ENCODE measurements at places on chromosomes 16 and 17.
A peak's percentile ranks its signal among the peaks of the same experiment; 100 is the strongest.

GRCh38 chr17:55742272-55743102, 8.4 kb upstream of the PCTP start:
- DNase-seq = no peak

DNA sequence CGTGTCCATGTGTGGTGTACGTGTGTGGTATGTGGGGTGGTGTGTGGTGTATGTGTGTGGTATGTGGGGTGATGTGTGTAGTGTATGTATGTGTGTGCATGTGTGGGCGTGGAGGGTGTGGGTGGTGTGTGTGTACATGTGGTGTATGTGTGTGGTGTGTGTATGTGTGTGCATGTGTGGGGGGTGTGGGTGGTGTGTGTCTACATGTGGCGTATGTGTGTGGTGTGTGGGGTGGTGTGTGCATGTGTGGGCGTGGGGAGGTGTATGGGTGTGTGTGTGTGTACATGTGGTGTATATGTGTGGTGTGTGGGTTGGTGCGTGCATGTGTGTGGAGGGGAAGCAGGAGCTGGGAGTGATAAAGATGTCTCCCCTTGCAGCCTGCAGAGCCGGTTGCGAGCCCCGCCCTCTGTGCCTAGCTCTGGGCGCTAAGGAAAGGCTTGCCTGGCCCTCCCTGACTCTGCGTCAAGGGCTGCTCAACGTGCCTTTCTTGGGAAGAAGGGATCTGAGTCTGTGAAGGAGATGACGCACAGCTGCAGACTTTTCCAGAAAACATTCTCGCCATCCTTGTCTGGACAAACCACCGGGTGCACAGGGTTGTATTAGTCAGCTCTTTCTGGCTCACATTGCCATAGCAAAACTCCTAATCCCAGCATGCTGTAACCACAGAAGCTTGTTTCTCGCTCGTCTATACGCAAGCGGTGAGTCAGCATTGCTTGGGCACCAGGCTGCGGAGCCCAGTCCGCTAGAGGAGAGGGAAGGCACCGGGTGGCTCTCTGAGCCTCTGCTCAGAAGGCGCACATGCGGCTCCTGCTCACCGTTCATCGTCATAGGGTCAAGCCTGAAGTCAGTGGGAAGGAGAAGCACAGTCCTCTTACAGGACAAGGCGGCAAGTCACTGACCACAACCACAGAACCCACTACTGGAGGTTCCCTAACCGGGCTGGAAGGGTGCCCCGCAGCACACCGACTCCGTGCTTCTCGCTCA, 2.0 kb upstream of the CD300H start:
- no peak for DNase-seq

GRCh38 chr16:84461413-84462295, 42.8 kb downstream of the MEAK7 start:
- DNase-seq = no peak

DNA sequence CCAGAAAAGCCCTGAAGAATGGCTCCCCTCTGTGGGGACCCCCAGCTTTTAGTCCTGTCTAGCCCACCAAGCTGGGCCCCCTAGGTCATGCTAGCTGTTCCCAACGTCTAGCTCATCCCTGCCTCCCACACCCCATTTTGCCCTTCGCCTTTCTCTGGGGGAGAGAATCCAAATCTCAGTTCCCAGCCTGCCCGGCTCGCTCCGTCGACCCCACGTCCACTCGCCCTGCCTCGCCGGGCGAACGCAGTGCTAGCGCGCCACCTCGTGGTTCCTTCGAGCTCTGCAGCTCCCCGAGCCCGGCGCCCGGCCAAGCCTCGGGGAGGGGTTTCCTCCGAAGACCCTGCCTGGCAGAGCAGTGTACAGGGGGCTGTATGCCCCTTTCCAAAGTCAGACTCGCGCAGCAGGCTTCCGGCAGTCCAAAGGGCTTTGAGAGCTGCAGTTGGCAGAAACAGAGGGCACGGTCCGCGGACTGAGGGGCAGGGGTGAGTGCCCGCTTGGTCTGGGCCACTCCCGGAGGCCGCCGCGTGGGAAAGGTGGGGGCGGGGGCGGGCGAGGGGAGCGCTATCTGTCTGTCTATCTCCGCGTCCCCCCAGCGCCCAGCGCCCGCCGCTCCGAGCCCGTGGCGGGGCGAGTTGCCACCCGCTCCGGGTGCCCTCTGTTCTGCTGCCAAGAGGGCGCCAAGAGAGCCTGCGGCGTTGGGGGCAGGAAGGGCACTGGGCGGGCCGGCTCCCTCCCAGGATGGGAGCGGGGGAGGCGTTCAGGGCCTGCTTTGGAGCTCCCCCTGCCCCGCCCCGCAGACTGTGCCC, 1.7 kb upstream of the DLX3 start:
- DNase-seq = no peak

GRCh38 chr17:59372138-59372751, 40.8 kb downstream of the YPEL2 start:
- DNase-seq = no peak

GRCh38 chr16:14003074-14003570, 68.0 kb upstream of the MRTFB start:
- peak; percentile 68 for DNase-seq

Data from NT2/D1 (cell line).